ENCODE measurements at places on chromosomes 6 and 20.
A peak's percentile ranks its signal among the peaks of the same experiment; 100 is the strongest.

GRCh38 chr20:5448449-5449118 lies 131.8 kb upstream of the PROKR2 start:
- DNase-seq = peak; percentile 58

GRCh38 chr20:46255440-46256104 lies 52.7 kb downstream of the CDH22 start:
- DNase-seq = no peak

GRCh38 chr6:141790921-141791320 lies 341.8 kb upstream of the GJE1 start:
- no peak for DNase-seq

DNA sequence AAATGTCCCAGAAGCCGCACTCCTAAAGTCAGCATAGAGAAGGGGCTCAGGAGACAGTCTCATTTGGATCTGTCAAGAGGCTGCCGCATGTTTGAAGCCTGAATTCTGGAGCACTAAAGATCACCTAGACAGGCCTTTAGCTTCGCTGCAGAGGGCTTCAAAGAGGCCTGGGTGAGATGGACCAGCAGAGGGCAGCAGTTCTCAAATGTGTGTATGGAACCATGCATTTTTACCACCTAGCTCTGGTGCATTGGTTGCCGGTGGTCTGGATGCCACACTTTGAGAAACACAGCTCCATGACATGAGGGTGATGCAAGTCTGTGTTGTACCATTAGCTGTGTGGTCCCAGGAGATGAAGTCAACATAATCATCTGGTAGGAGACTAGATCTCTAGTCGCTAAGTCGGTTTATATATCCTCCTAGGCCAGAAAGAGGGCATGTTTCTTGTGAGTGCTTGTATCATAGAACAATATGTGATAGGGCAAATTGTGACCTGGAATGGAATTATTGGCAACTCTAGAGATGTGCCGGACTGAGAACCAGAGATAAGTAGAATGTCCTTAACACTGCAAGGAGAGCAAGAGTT lies 64.8 kb downstream of the KIAA0319 start:
- peak; percentile 15 for DNase-seq

GRCh38 chr6:95244751-95245150 lies 332.6 kb upstream of the MANEA start:
- DNase-seq = no peak

DNA sequence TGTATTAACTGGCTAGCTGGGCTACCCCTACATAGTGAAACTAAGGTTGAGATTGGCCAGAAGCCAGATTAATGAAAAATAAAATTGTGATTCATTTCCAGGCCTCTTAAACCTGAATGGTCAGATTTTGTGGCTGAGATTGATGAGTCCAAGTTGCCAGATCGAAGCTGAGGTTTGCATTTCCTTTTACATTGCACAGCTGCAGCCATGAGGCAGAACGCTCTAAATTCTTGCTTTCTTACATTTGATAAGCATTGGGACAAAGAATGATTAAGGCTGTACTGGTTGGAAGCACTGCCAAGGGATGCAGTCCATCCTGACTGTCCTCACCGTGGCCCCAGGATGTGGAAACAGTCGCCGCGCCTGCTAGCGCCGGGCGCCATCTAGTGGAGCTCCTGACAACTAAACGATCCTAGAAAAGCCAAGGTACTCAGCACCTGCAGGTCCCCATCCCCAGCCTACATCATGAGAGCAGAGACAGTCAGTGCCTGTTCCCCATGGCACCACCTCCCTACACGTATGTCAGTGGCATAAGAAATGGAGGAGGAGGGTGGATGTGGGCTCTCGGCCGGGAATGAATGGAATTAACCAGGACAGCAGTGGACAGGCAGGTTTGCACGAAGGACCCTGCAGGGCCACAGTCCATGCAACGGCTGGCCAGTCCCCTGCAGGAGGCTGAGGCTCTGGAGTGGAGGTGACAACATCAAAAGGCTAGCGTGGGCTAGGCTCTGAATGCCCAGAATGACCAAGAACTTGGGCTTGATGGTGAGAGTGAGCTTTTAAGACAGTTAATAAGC lies 19.0 kb downstream of the PXDC1 start:
- no peak for DNase-seq

- no peak for DNase-seq
Measured at GRCh38 chr20:34415079-34415478, 52.0 kb downstream of the ITCH start.

GRCh38 chr6:68852791-68853190 lies 217.7 kb downstream of the ADGRB3 start:
- no peak for DNase-seq

- no peak for DNase-seq
Measured at GRCh38 chr6:130834482-130835251, 7.5 kb downstream of the SMLR1 start.

- DNase-seq = no peak
Measured at GRCh38 chr6:43880236-43881137, 110.5 kb downstream of the VEGFA start.

GRCh38 chr6:8070718-8071117 lies 6.5 kb upstream of the BLOC1S5 start:
- no peak for DNase-seq

- DNase-seq = no peak
Measured at GRCh38 chr20:1619861-1620444, at the start of gene SIRPB1. Gene SIRPB1, minus strand, starts transcription at chr20:1620009. Its CDS starts 65 bp downstream, at chr20:1619944.

DNA sequence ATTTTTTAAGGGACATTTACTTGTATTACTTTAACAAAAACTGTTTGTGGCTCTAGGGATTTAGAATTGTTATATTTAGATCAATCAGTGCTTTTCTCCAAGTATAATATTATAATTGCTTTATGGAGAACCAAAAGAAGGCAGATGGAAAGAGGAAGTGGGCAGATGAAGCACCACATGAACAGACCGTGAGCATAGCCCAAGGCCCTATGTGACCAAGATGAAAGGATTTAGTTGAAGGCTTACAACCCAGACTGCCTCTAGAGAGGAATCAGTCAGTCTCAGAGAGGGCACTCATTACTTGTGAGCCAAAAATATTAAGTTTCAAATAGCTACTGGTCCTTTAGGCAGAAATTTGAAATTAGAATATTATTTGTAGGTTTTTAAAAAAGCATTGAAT lies 102.3 kb upstream of the IMPG1 start:
- no peak for DNase-seq

- no peak for DNase-seq
Measured at GRCh38 chr6:56002336-56002735, 126.9 kb upstream of the BMP5 start.

GRCh38 chr6:116596815-116597214 lies 19.5 kb upstream of the RSPH4A start:
- DNase-seq = no peak

DNA sequence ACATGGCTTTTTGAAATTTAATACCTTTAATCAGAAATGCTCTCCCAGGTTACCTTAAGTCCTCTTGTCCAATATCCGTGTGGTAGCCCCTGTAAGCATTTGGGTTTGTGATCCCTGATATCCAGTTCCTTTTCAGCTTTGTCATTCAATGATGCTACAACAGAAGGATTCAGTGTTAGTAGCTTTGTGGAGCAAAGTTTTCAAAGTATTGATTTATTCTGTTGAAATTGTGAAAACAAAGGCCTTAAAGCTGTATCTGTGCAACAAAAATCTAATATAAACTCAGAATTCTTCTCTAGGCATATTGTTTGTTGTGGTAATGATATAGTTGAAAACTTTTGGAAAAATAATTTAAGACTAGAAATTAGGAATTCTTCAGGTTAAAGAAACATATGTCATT lies 91.9 kb downstream of the ADGRB3 start:
- no peak for DNase-seq

GRCh38 chr6:102114402-102114801 lies 720.9 kb downstream of the GRIK2 start:
- no peak for DNase-seq

- DNase-seq = no peak
Measured at GRCh38 chr20:37669773-37670236, 24.0 kb upstream of the CTNNBL1 start.

GRCh38 chr6:25330796-25331685 lies 51.9 kb downstream of the CARMIL1 start:
- no peak for DNase-seq

- DNase-seq = no peak
Measured at GRCh38 chr20:61636531-61637116, 384.6 kb downstream of the CDH4 start.

DNA sequence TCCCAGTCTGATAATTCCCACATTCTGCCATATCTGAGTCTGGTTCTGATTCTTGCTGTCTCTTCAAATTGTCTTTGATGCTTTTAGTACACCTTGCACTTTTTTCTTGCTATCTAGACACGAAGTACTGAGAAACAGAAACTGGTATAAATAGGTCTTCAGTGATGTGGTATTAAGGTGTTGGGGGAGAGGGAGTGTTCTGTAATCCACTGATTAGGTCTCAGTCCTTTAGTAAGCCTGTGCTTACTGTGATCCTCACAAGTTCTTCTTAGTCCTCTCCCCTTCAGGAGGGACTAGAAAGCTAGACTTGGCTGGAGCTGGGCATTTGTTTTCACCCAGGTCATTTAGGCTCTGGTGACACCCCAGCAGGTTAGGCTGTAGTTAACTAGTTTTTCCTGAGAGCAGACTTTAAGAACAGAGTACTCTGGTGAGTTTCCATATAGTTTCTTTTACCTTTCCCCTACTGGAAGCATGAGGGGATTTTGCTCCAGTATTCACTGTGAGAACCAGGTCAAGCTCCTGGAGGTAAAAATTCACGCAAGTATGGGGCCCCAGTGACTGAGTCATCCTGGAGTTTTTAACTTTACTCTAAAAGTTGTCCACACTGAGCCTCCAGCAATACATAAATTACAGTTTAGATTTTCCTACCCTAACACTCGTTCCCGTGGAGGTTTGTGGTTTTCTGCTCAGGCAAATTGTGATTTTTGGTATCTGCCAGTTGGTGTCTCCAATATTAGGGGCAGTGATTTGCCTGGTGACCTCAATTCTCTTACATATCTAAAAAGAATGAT lies 154.6 kb downstream of the CDKAL1 start:
- no peak for DNase-seq

DNA sequence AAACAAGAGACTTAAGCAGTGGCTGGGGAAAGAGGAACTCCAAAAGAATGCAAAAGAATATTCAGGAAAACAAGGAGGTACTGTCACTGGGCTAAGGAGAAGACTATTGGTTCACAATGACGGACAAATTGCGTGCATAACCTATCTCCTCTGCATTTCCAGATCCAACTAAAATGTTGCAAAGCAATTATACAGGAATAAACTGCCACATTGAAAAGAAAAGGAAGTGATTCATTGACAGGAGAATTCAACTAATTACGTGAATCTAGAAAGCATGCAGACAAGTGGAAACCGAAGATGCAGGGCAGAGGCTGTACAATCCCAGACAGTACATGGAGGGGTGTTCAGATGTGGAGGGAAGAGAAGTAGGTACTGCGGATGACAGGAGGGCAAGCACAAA lies 152.8 kb upstream of the RIPOR2 start:
- DNase-seq = no peak

DNA sequence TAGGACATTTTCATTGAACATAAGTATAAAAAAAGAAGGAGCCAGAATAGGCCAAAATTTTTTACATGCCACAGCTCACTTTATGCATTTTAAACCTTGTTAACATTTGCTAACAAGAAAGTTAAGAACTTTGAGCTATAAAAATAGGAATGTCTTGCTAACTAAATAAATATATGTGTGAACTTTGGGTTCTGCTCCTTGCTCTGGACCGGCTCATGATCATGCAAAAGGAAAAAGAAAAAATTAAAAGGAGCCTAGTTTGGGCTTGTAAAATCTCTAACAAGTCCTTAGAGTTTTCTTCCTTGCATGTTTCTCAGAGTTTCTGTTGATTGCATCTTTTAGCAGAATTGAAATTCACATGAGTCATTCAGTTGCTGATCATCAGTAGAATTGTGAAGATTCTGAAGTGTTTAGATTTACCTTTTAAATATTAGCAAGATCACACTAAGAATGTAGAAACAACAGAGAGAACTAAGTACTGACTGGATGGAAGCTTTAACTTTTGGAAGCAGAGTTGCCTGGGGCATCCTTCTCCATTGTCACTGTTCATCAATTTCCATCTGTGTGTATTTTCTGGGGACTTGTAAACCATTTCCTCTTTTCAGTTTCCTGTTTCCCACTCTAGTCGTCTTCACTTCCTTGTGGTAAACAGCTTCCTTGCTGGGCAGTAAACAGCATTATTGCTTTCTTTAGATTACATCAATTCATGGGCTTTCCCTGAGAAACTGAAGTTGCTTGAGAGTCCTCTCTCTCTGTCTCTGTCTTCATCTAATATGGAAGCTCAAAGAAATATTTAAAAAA lies 458.4 kb upstream of the BTBD3 start:
- DNase-seq = no peak

DNA sequence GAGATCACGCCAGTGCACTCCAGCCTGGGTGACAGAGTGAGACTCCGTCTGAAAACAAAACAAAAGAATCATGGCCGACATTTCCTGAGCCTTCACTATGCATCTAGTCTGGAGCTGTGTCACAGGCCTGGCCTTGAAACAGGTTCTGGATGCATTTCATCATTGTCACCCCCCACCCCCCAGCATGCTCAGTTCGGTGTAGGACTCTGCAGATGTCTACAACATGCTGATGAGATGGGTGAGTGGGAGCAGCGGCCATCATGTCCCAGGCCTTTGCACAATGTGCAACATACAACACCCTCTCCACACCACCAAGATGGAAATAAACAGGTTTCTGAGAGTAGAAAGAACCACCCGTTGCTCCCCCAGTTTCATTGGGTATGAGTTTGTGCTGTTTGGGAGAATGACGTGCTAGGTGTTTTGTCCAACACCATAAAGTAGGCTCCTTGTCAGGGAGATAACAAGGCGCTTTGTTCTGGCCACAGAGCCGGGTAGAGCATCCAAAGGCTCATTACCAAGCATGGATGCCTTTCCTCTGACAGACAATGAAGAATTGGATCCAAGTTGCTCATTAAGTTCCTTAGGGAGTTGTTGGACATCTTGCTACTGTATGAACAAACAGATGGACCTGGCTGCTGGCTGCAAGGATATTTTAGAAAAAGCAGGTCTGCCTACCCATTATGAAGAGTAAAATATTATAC lies 22.1 kb downstream of the SNHG17 start:
- no peak for DNase-seq

DNA sequence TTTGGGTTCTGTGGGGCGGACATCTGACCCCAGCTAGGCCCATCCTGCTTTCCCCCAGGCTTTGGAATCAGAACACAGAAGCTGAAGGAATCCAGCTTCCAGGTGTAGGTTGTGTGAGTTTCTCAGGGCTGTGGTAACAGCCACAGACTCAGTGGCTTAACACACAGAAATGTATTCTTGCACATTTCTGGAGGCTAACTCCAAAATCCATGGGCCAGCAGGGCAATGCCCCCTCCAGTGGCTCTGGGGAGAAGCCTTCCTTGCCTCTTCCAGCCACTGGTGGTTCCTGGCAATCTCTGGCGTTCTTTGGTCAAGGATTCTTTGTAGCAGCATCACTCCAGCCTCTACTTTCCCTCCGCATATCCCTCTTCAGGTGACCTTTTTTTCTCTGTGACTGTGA lies 1.3 kb upstream of the EMILIN3 start:
- no peak for DNase-seq

DNA sequence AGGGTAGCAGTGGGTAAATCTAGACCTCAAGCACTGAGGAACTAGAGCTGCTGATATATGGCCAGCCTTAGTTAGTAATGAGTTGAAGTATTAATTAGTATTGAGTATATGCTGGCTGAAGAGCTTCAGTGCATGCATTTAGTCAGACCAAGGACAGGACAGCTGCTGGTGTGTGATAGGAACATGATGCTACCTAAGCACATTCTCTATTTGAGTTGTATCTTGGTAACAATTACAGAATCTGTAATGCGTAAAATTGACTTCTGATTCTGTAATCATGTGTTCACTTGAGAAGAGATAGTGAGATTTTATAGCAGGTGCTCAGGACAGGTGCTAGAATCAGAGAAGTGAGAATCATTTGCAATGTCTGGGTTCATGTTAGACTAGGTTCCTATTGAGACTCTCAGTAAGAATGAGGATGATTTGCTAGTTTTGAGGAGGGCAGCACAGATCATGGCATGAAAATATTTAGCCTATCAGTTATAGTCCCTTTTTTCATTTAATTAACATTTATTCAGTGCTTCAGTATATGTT lies 369.4 kb upstream of the HS3ST5 start:
- DNase-seq = no peak

All from GM19239 (cell line).